ENCODE measurements at places on chromosomes 4 and X.

DNA sequence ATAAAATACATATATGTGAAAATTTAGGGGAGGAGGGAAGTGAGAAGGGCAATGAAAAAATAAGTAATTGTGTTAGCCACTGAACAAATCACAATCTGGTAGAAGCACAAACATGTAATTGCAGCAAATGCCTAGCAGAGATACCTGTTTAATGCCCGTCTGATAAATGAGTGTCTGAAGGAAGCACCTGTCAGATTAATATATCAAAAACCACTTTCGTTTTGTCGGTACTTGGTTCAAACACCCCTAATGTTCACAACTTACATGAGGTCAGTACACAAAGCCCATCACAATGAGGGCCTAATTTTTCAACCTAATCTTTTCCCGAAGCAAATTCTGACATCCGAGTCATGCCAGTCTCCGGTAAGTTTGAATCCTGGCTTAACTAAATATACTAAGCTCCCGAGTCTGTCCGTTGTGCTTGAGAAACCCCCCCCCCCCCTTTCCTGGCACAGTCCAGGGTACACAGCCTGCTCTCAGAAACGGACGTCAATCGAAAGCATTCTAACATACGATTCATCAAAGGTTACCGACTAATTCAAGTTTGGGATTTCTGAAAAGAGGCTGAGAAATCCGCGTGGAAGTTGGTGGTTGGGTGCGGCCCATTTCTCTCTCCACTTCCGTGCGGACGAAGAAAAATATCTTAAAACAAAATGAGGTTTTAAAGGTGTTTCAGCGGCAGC is 758 bp downstream of the SDAD1 start:
- DNase-seq: no peak

DNA sequence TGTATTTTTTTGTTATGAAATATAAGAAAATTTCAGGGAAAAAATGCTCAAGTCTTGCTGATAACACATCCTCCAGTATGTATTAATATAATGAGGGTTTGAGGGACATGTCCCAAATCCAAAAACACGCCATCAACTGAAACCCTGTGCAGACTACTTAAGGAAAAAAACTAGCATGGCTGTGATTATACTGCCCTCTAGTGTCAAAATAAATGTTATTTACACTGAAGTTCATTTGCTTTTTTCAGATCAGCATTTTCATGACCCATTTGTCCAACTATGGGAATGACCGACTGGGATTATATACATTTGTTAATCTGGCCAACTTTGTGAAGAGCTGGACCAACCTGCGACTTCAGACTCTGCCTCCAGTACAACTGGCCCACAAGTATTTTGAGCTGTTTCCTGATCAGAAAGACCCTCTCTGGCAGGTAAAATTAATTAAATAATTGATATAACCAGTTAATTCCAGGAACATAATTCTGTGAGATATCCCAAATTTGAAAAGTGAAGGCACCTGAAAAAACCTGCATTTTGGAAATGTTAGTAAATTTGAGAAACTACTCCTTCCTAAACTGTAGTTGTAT is 128.5 kb downstream of the PRSS12 start:
- peak; percentile 47 for DNase-seq

DNA sequence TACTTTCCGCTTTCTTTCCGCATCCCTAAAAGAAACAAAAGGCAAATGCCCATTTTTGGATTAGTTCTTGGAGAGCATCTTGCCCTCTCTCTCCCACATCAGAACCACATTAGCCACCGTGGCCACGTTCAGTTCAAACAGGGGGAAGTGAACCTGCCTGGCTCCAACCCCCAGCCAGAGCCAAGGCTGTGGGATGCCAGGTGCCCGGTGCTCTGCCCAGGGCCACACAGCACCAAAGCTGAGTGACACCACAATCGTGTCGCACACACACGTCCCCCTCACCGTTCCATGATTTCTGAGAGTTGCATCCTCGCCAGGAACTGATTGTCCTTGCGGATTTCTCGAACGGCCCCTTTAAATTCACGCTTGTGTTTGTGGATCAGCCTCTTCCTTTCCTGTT is 24.3 kb downstream of the NOP14 start:
- DNase-seq: no peak

DNA sequence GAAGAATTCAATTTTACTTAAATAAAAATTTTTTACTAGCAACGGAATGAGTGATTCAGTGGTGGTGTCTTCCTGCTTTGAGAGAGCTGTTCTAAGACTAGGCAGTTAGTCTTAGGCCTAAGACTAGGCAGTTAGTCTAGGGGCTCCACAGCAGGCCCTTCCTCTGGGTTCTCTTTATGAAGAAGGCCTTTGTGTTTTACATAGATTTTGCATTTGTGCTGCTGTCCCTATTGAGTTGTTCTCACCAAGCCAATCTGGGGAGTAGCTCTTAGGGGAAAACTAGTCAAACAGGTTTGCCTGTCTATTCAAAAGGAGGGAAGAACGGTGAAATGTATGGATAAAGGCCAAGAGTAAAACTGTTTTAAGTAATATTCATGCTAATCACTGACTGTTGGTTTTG is 7.6 kb downstream of the UGT8 start:
- DNase-seq: no peak

DNA sequence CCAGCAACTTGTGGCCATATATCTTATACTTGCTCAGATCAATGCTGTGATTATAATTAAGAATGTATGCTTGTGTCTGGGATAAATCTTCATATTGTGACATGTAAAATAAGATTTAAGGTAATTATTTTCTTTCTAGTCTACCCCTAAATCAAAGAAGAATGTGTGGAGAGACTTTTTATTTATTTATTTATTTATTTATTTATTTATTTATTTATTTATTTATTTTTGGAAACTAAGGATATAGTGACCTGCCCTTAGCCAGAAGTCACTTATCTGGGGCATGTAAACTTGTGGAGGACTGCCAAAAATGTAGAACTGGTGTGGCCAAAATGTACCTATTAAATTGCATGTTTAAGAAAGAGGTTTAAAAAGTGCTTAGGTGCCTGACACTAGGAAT is 144.3 kb downstream of the BEND2 start:
- DNase-seq: no peak

DNA sequence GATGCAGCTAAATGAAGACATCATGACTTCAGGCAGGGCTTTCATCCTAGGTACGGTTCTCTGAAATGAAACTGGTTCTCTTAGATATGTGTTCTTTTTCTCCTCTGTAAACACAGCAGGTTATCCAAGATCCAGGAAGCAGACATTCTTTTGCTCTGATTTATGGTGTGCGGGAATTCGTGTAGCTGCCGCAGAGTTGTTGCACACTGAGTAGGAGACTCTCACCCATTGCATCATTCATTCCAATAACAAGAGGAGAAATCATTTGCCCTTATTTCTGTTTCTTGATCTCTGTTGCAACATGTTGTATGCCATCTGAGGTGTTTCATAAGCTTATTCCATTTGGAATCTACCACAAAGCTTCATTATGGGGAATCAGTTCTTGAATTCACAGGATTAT is 133.6 kb upstream of the VCX2 start:
- DNase-seq: no peak

GRCh38 chr4:155603360-155603891 is 63.2 kb upstream of the GUCY1A1 start:
- DNase-seq: no peak

GRCh38 chr4:37881811-37882210 is 9.1 kb upstream of the TBC1D1 start:
- DNase-seq: no peak

- DNase-seq: no peak
Observed at GRCh38 chr4:185761352-185762235, 50.4 kb downstream of the SORBS2 start.

- DNase-seq: no peak
Observed at GRCh38 chr4:12679217-12679616, 804.9 kb downstream of the RAB28 start.

DNA sequence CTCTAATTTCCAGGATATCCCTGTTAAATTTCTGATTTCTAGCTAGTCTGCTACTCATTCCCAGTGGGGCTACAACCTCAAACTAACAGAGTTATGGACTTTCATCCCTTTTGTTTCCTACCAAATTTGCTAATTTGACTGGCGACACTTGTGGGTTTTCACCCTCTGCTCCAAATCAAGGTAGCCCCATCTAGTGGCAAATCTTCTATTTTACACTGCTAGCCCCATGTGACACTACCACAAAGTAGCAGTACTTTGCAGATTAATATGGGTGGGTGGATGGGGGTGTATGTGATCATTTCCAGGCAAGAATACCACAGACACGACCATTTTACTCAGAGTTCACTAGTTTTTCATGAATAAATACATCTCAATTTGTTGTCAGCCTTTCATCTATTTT is 150.3 kb downstream of the MSL3 start:
- DNase-seq: no peak

- DNase-seq: no peak
Observed at GRCh38 chr4:120844528-120844921, 78.0 kb downstream of the PRDM5 start.

GRCh38 chr4:114040319-114041116 is 61.1 kb upstream of the ARSJ start:
- no peak for DNase-seq

- no peak for DNase-seq
Observed at GRCh38 chr4:185657183-185657582, 121.9 kb upstream of the PDLIM3 start.

GRCh38 chr4:100694467-100694866 is 176.6 kb upstream of the EMCN start:
- DNase-seq: no peak

DNA sequence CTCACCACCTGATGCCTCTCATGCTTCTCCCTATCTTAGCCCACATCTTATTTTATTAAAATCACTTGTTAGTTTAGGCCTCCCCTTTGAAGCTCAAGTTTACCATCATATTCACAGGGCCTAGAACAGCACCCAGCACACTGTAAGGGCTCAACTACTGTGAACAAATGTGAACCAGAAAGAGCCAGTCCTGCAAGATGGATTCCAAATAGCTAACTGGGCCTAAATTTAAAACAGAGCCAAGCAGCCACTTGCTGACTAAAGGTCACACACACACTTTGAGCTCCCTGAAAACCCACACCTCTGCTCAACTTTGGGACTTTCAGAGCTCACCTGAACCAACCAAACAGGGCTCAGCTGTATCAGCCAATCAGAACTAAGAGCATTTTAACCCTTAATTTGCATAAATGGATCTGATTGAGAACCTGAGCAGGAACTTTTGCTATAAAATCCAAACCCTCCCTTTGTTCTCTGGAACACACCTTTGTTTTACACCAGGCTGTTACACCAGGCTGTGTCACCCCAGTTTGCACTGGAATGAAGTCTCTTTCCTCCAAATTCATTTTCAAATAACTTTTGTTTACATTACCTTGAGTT is 62.1 kb upstream of the EXOC1L start:
- DNase-seq: no peak

DNA sequence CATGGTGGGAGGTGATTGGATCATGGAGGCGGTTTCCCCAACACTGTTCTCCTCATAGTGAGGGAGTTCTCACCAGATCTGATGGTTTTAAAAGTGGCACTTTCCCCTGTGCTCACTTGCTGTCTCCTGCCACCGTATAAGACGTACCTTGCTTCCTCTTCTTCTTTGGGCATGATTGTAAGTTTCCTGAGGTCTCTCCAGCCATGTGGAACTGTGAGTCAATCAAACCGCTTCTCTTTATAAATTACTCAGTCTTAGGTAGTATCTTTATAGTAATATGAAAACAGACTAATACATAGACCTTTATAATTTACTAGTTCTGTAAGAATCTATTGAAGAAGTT is 82.5 kb upstream of the PITX2 start:
- DNase-seq: no peak

GRCh38 chr4:11625211-11625610 is 196.5 kb upstream of the HS3ST1 start:
- DNase-seq: peak; percentile 31

DNA sequence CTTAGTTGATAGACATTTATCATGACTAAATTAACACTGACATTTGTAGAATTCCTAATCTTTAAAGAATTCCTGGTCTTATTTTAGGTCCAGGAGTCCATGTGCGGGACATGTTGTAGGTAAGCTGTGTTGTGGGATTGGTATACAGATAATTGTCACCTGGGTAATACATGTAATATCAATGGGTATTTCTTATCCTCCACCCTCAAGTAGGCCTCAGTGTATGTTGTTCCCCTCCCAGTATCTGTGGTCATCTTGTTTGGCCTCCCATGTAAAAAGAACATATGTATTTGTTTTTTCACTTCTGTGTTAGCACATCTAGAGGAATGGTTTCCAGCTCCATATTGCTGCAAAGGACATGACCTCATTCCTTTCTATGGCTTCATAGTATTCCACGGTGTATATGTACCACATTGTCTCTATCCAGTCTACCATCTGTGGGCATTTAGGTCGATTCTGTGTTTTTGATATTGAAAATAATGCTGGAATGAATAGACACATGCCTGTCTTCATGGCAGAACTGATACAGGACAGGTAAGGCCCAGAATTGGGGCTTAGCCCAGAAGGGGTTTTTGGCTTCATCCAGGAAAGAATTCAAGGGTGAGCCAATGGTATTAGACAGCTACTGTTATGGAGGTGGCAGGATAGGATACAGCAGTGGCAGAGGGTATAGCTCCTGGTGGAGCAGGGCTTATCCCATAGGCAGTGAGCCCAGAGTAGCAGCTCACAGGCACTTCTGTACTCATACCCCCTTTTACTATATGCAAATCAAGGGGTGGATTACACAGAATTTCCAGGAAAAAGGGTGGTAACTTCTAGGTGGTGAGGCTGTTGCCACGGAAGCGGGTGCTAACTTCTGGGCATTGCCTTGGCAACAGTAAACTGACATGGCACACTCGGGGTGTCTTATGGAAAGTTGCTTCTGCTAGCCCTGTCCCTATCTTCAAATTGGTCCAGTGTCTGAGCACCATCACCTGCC is 66.1 kb upstream of the WDR1 start:
- no peak for DNase-seq
